ENCODE measurements at places on chromosomes 2 and 18. TPM values are rescaled to one million over a fixed set of nuclear protein-coding genes. Genes with fewer than 3 reads are reported as not detected.

DNA sequence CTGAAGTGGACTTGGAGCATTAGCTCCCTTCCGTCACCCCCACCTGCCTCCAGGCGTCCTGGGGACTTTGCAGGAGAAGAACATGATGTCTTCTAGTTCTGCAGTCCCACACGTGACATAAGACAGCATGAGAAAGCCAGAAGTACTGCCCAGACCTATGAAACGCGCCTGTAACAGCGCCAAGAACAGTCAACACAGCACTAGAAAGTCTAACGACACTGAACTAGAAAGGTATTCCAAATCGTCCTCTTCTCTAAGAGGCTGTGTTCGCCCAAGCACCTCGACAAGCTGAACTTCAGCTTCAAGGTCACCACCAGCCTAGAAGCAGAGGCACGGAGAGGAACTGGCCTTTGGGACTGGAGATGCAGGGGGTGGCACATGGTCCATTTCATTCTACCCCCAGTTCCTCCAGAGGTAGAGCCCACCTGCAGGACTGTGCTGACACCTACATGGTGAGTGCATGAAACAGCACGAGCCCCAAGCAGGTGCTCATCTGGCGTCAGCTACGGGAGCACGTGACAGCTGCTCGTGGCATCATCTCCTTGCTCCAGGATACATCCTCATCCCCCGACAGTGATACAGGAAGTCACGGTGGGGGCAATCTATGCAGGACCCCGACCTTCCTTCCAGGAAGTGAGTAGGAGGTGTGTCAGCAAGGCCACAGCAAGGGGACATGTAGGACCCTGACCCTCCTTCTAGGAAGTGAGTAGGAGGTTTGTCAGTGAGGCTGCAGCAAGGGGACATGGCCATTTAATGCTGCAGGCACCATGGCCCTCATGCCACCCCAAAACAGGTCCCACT is 3.7 kb downstream of the HDAC4 start:
- DNase-seq: peak; percentile 58

- no peak for DNase-seq
Measured at GRCh38 chr18:53422896-53423295, 801.6 kb downstream of the MBD2 start.

- DNase-seq: no peak
Measured at GRCh38 chr2:227222292-227222691, 57.9 kb downstream of the COL4A3 start.

DNA sequence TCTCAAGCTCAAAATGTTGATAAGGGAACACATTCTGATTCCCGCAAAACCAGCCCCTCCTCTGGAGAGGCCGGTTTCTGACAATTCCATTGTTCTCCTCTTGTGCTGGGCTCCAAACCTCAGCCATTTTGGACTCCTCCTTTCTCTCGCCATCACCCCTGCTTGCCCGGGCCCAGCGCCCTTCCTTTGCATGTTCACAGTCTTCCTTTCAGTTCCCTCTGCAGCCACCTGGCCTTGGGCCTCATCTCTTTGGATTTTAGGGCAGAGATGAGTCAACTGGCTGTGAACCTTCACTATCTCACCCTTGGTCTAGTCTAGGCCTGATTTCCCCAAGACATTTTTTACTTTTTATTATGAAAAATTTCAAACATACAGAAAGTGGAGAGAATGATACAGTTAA is 155.9 kb upstream of the MAP3K20 start:
- DNase-seq: no peak

Gene STK11IP
- total RNA-seq: 31.8 TPM

Measured in lower lobe of right lung (tissue), 2 donors.